MG63 (cell line): ENCODE measurements at places on chromosomes 2 and 18. TPM values are rescaled to one million over a fixed set of nuclear protein-coding genes. Genes with fewer than 3 reads are reported as not detected.

Gene ADD2
- 3.4 and 13.3 TPM in 2 replicates for total RNA-seq

Gene TIGD1
- 6.7 and 10.0 TPM in 2 replicates for total RNA-seq

Gene OSBPL6
- total RNA-seq: 2.1 and 3.3 TPM in 2 replicates

Gene GAD1
- 3.2 TPM in 1 of 2 replicates, not detected in the other for total RNA-seq

Gene GAREM2
- total RNA-seq: 0.20 and 0.33 TPM in 2 replicates

Gene HAAO
- not detected in 2 replicates for total RNA-seq

Gene ALK
- total RNA-seq: not detected in 2 replicates

Gene ELOA2
- not detected in 2 replicates for total RNA-seq

Gene TIMM21
- total RNA-seq: 15.6 and 36.8 TPM in 2 replicates

Gene ADAM17
- 9.0 and 9.9 TPM in 2 replicates for total RNA-seq

Gene ABI2
- total RNA-seq: 22.1 and 33.6 TPM in 2 replicates

Gene SNTG2
- total RNA-seq: not detected in 2 replicates

Gene STAT4
- 1.1 and 2.5 TPM in 2 replicates for total RNA-seq

Gene RPL37A
- 528 and 2,080 TPM in 2 replicates for total RNA-seq

Gene ESPNL
- total RNA-seq: 0.03 TPM in 1 of 2 replicates, not detected in the other

Gene LYG2
- total RNA-seq: not detected in 2 replicates

Gene SERPINB4
- not detected in 2 replicates for total RNA-seq

Gene SYT4
- total RNA-seq: not detected in 2 replicates

Gene CPO
- not detected in 2 replicates for total RNA-seq

Gene CYS1
- total RNA-seq: 1.0 and 2.0 TPM in 2 replicates

Gene TMEM150A
- 3.9 and 6.8 TPM in 2 replicates for total RNA-seq

Gene ACKR3
- total RNA-seq: 15.6 and 19.0 TPM in 2 replicates

Gene B3GNT7
- total RNA-seq: 0.23 TPM in 1 of 2 replicates, not detected in the other

Gene DYTN
- total RNA-seq: not detected in 2 replicates

Gene ZC3H6
- 0.26 and 0.39 TPM in 2 replicates for total RNA-seq

Gene FIGN
- 0.07 and 0.16 TPM in 2 replicates for total RNA-seq

Gene PRKAG3
- not detected in 2 replicates for total RNA-seq

Gene LRP1B
- 0.07 TPM in 1 of 2 replicates, not detected in the other for total RNA-seq

Gene TUBB6
- 220 and 503 TPM in 2 replicates for total RNA-seq

Gene HOXD12
- total RNA-seq: not detected in 2 replicates

Gene KCNJ3
- total RNA-seq: not detected in 2 replicates

Gene ANKRD30BL
- not detected in 2 replicates for total RNA-seq
